CD4-positive, alpha-beta T cell treated with Interleukin-17A for 1 hour (primary cell): ENCODE measurements at places on chromosomes 3 and 15.
A peak's percentile ranks its signal among the peaks of the same experiment; 100 is the strongest.

DNA sequence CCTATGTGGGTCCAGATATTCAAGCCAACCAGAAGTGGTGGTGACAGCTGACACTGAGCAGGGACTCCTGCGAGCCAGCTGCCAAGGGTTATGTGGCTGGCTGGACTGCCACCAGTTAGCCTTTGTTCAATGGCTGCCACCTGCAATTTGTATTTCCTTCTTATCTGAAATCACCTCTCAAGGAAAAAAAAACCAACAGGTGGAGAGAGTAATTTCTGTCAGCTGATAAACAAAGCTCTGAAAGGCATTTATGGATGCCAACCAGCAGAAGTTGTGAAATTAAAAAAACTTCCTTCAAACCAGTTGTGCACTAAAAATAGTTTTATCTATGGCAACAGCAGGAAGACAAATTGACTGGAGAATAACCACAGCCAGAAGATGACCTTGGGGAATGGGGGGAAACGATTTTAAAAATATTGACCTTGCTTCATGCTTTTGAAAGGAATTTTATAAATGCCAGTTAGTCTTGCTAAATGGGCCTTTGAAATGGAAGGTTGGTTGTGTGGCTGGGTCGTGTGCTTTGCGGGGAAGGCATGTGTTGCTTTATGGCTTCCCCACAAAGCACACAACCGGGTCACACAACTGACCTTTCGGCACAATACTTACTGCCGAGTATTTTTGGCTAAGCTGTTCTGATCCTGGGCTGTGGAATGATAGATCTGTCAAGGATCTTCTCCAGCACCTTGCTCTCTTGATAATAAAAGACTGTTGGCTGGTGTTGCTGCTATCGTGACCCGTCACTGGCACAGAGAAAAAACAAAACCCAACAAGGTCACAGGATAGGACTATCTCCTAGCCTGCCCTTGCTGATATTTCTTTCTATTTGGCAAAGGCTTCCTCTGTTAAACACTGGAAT lies 3.5 kb downstream of the MYZAP start:
- no peak for DNase-seq

GRCh38 chr3:123202451-123202850 lies 708 bp downstream of the SEC22A start:
- peak; percentile 10 for DNase-seq

- DNase-seq: no peak
Measured at GRCh38 chr15:80747317-80748053, 31.7 kb upstream of the CEMIP start.

- DNase-seq: no peak
Measured at GRCh38 chr3:36991923-36992805, 767 bp downstream of the EPM2AIP1 start.

DNA sequence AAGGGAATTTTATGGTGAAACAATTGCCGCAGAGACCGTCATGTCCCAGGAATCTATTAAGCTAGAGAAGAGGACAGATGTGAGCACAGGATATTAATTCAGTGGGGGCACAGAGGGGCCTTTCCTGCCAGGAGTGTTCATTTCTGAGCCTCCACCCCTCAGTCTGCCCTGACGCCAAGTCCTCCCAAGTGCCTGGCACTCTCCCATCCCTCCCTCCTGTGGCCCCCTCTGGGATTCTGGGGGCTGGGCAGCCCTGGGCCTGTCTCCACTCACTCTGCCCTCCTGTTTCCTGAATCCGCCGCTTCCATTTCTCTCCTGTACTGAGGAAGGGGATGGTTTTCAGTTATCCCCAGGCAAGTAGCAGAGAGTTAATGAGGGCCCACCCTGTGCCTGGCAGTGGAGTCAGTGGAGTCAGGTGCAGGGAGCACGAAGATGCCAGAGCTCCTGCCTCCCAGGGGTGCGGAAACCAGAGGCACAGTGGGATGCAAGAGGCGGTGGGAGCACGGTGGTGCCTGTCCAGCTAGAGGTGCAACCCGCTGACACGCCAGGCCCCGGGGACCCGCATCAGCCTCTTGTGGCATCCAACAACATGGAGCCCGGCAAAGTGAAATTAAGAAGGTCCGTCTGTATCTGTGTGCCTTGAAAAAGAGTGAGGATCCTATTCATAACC lies 212.5 kb downstream of the XXYLT1 start:
- no peak for DNase-seq

GRCh38 chr3:47295322-47295721 lies 12.6 kb downstream of the KLHL18 start:
- no peak for DNase-seq

- no peak for DNase-seq
Measured at GRCh38 chr3:44186712-44187111, 55.0 kb upstream of the TOPAZ1 start.

GRCh38 chr15:70342554-70343548 lies 245.1 kb upstream of the TLE3 start:
- DNase-seq: no peak

- no peak for DNase-seq
Measured at GRCh38 chr3:73315706-73316105, 254.2 kb downstream of the EBLN2 start.

DNA sequence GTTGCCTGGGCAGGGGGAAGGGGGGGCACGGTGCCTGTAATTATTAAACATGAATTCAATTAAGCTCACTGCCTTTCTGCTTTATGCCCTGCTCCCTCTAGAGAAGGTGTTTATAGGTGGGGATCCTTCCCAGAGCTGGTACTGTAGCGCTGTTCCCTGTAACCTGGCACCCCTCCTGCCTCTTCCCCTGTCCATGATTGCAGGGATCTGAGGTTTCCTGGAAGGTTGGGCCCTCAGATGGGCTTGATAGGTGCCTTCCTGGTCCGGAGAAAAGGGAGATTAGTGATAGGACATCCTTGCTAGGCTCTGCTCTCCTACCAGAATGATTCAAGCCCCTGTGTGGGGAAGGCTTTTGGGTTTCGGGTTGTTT lies 2.1 kb upstream of the FAM131A start:
- DNase-seq: no peak

DNA sequence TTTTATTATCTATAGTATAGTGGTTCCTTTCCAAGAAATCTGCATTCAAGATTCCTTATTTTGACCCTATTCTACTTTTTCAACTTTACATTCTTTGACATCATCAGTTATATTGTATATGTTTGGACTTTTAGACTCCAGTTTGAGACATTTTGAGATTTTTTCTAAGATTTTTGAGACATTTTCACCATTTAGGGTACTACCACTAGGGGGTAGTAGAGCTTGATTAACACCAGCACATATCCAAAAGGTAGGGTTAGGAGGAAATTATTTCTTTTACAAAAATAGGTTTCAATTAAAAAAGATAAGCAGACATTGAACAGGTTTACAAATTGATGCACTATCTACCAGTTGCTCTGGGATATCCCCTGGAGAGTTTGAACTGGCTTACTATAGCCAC lies 262.5 kb downstream of the SCAPER start:
- peak; percentile 5 for DNase-seq

DNA sequence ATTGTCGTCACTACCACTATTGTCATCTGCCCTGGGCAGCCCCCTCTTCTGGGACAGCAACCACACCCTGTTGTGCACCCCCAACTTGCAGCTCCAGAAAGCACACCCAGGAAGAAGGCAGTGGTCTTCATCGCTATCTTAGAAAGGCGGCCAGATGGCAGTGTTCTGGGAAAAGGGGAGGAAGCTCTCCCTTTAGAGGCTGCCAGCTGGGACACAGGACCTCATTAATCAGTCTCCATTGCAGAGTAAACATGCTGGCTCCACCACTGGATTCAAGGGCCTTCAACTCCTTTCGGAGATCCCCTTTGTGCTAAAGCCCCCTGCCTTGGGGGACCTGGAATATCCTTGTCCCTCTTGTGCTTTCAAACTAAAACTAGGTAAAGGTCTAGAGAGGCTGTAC lies 199.3 kb upstream of the LINGO1 start:
- no peak for DNase-seq

DNA sequence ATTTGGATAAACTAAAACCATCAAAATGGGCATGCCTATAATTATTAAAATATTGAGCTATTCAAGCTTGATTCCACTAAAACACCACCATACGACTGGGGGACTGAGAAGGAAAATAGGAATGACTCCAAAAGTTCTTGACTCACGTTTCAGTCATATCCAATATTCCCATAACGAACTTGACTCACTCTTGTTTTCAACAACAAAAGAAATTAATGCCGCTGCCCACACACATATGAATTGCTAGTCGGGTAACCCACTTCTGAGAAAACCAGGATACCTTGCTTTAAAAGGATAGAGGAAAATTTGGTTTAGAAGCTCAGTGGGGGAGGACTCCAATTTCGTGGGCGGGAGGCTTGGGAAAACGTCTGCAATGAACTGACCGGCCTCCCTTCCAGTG lies 5.2 kb downstream of the HTR3C start:
- no peak for DNase-seq

DNA sequence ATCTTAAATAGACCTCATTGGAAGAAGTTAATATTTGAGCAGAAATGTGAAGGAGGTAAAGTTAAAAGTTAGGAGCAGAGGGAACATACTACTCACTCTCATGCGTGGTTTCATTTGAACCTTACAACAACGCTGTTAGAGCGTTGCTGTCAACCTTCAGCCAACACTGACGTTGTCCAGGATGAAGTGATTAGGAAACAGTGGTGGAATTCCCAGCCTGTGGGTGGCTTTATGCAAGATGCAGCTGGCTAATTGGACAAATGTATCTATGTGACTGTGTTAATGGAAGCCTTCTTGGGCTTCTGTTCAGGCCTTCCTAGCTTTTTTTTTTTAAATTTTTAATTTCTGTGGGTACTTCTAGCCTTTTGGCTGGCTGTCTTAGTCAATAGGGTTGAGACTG lies 40.5 kb downstream of the PTPRG start:
- no peak for DNase-seq

DNA sequence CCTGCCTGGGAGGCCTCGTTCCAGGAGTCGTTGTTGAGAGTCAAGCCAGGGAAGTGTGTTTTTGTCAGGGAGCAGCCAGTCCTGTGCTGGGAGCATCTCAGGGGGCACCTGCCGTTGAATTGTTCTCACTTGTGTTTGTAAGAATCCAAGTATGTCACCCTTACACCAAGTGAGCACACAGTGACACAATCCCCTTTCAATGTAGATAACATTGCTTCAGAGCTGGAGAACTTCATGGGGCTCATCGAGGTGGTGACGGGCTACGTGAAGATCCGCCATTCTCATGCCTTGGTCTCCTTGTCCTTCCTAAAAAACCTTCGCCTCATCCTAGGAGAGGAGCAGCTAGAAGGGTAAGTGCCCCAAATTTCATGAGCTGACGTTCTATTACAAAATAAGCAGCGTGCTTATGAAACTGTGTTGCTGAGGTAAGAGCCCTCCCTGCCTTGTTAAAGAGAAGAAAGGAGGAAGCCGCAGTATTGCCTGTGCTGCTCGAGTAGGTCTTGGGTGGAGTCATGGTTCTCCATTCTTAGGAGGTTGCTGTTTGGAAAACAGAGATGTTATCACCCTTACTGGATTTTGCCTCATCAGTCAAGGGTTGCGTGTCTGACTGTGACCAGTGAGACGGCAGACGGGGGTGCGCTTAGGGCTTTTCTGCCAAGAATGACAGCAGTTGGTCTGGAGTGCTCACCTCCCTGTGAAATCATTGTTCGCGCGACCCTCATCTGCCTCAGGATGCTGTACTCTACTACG lies 108.1 kb downstream of the PGPEP1L start:
- no peak for DNase-seq

GRCh38 chr3:152843955-152844354 lies 9.0 kb downstream of the P2RY1 start:
- DNase-seq: no peak

DNA sequence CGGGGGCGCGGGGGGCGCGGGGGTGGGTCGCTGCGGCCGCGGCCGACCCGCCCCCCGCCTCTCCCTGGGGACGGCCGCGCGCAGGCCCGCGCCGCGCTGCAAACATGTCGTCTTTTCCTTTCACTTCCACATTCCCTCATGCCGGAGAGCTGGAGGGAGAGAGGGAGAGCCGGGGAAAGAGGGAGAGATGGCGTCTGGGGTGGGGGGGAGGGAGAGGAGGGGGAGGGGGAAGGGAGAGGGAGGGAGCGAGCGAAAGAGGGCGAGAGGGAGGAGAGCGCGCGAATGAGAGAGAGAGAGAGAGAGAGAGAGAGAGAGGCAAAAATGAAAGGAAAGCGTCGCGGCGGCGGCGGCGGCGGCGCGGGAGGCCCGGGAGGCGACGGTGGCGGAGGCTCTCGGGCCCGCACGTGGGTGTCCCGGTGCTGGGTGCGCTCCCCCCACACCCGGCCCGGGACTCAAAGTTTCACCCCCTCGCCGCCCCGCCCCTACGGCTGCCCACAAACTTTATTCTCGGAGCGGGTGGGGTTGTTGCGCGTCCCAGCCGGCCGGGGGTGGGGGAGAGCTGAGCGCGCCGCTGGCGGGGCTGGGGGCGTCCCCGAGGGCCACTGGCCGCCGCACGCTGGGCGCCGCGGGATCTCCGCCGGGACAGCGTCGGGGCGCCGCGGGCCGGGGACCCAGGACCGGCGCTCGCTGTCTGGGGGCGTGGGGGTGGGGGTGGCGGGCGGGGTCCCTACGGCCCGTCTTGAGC lies 731 bp downstream of the ZNF710 start:
- DNase-seq: peak; percentile 76

- no peak for DNase-seq
Measured at GRCh38 chr15:89998141-89998661, 2.9 kb upstream of the ZNF710 start.

DNA sequence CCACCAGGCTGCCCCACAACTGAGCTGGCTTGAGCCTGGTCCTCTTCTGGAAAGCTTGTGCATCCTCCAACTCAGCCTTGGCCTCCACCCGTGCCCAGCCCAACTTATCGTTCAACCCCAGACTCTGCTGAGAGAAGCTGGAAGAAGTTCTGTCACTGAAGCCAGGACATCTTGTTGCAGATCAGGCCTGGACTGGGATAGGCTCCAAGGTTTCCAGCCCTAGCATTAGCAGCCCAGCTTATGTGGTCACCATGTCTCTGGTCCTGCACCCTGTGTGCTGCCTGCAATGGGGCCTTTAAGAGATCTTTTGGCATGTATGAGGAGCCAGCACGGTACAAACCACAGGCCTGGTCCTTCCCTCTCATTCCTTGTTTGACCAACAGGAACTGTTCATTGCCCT lies 15.2 kb upstream of the CAMP start:
- no peak for DNase-seq

DNA sequence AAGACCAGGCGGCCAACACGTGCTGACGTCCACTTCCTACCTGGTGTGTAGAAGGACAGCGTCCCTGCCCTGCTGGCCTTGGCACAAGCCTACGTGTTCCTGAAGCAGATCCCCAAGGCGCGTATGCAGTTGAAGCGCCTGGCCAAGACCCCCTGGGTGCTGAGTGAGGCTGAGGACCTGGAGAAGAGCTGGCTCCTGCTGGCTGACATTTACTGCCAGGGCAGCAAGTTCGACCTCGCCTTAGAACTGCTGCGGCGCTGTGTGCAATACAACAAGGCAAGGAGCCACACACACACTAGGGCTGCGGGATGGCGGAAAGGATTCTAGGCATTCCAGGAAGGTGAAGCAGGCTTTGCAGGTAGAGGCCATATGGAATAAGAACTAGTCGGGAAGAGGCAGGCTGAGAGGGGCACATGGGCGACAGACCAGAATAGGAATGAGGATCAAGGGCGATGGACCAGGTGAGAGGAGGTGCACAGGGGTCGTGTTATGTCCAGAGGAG lies 15.9 kb downstream of the CSRNP1 start:
- no peak for DNase-seq
